ENCODE measurements at places on chromosomes 3 and 15.
A peak's percentile ranks its signal among the peaks of the same experiment; 100 is the strongest.

GRCh38 chr3:23496165-23496564 lies 293.0 kb downstream of the UBE2E2 start:
- no peak for DNase-seq

GRCh38 chr3:192851821-192852372 lies 65.8 kb downstream of the MB21D2 start:
- peak; percentile 91 for DNase-seq

DNA sequence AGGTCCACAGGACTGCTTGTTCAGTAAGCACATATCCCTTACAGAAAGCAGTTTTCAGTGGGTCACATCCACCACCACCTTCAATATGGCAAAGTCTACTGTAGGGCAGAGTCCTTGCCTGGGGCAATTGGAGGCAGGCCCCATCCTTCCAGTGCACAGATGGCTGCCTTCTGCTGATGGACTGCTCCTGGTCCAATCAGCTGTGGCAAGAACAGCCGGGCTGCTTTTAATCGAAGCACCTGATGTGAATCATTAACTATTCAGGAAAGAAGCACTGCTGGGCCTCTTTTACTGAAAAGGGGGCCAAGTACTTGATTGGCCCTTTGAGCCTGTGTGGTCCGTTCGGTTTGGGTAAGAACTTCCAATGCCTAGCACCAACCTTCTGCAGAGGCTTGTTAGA lies 24.4 kb downstream of the LARS2 start:
- DNase-seq = no peak

DNA sequence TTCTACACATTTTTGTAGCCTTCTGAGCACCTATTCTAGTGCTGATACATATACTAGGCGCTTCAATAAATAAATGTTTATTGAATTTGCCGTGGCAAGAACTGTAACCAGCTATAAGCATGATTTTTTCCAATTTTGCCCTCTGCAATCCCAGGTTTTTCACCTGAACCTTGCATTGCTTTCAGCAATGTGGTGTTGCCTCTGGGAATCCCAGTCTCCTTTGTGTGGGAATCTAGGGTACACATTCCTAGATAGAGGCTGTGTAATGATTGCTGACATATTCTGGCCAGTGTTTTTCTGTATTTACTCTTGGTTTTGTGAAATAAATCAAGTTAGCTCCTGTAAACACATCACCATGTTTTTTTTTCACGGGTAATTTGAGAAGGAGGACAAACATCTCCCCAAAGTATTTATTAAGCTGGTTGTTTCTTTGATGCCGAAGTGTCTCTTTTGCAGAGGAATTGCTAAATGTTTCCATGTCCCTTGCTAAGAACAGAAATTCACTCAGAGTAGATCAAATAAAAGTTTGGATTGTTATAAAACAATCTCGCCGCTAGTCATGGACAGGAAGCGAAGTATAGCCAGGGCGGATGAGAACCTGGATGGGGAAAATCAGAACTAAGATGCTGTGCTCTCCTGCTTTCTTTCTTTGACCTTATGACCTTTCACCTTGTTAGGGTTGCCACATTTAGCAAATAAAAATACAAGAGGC lies 1.2 kb downstream of the CFAP91 start:
- DNase-seq = no peak

DNA sequence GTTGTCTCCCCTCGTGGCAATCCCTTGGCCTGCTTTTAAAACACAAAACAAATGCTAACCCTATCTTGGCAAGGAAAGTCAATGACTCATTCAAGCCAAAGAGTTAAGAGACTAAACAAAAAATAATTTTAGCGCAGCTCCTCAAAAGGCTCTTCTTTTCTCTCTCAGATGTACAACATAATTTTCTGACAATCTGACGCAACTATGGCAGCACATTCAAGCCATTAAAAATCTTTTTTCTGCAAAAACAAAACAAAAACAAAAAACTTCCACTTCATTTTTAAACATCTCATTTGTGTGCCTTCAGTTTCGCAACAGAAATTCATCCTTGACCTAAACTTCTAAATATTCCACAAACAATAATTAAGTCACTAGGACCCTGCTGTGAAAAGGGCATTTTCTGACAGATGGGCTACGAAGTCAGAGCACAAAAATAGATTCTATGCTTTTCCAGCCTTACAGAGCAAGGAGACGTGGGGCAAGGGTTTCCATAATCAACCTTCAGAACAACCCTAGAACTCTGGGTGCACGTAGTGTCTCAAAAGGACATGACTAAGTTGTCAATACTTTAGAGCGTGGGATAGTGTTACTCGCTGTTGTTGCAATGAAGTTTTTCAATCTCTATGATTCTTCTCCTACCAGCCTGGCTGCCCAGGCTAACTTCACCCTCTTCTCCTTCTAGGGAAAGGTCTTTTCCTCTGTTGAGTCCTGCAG lies 84.3 kb downstream of the MB21D2 start:
- DNase-seq = no peak

DNA sequence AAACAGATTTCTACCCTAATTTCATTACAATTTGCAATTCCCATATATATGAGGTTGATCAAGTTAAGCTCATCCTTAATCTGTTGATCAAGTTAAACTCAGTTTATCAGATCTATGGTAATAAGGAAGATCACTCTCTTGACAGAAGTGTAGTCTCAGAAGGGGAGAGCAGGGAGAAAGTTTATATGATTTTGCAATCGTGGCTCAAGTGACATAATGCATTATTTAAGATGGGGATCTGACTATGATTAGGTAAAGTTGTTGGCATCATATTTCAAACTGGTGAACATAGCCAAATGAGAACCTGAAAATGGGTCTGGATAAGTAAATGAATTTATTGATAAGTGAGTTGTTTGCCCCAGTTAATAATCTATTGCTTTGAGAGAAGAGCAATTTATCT lies 995.3 kb downstream of the OTOL1 start:
- DNase-seq = no peak

- no peak for DNase-seq
Observed at GRCh38 chr15:85356276-85356675, 24.1 kb upstream of the AKAP13 start.

DNA sequence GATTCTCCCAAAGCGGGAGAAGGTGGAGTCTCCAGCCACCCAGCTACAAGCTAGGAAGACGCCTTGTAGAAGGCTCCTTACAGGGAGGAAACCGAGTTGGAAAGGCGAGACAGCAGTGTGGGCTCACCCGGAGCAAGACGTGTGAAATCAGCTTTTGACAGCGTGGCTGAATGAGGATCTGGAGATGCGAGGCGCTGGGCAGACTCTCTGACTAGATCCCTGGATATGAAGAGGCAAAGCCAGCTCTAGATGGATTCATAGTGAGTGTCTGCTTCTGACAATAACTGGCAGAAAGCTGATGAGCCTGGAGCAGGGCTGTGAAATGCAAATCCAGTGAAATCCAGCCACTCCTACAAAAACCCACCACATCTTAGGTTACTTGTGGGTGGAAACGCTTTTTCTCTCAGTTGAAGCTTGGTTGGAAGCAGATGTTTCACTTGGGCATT lies 41.0 kb downstream of the GOLGA6A start:
- DNase-seq = no peak
